Activated B cell treated with CpG ODN at 0.5 μM for 24 hours (primary cell): ENCODE measurements at places on chromosomes 2 and 18. TPM values are rescaled to one million over a fixed set of nuclear protein-coding genes. Genes with fewer than 3 reads are reported as not detected.

DNA sequence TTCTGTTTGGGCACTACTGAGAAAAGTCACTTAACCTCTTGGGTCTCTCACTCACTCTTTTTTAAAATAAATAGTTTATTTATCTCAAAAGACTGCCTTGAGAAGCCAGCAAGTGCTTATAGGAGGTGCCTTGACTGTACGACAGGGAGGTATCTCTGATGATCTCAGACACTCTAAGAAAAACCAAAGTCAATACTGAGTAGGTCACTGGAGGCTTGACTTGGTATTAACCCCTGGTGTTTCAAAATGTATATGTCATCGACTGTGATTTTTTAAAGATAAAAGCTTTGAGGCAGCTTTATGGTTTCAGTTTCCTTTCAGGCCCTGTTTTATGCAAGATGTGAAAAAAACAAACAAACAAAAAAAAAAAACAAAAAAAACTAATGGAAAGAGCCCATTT, 33.7 kb downstream of the MREG start:
- no peak for DNase-seq

DNA sequence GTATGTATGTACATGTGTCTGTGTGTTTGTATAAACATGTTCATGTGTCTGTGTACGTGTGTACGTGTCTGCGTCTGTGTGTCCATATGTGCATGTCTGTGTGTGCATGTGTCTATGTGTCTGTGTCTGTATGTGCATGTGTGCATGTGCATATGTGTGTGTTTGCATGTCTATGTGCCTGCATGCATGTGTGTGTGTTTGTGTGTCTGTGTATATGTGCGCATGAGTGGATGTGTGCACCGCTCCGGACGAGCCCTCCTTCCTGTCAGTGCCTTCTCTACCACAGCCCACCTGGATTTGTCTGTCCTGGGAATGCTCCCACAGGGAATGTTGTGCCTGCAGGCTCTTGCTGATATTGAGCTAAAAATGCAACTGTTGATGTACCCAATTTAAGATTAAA, 113.3 kb upstream of the EPC2 start:
- DNase-seq, result no peak

- DNase-seq, result no peak
These were observed 52.7 kb downstream of the SPRED2 start for GRCh38 chr2:65379721-65380171.

DNA sequence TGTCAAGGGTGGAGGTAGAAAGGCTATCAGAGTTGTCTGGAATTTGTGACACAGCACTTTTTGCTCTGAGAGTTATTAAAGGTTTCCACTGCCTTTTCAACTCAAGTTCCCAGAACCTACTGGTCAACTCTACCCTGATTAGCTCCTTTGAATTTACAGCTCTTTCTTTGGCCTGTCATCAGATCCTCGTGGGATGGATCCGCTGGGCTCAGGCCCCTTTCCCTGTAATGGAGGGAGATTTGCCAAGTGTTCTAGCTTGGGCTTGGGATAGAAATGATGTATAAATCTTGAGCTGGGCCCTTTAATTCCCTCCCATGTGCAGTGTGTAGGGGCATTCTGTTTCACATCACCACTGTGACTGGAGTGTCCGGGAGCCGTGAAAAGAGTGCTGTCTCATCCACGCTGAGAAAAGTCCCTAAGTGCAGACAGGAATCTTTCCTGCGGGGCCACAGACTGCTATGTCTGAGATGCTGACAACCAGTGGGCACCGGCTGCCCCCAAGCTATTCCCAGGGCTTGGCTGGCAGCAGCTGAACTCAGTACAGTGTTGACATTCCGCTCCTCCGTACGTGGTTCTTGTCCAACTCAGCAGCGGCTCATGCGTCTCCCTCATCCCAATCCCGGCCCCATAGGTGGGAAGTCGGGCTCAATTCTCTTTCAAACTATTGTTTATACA, 46.9 kb upstream of the ARHGAP28 start:
- no peak for DNase-seq

TXNDC2 gene
- 0.13 and 0.54 TPM in 2 replicates for total RNA-seq

GRCh38 chr2:188024811-188025210, 266.9 kb upstream of the GULP1 start:
- DNase-seq, result no peak

DNA sequence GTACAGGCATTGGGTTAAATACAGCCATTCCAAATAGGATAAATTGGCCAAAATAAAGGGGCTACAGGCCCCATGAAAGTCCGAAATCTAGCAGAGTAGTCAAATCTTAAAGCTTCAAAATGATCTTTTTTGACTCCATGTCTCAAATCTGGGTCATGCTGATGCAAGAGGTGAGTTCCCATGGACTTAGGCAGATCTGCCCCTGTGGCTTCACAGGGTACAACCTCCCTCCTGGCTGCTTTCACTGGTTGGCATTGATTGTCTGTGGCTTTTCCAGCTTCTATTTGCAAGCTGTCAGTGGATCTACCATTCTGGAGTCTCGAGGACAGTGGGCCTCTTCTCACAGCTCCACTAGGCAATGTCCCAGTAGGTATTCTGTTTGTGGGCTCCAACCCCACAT, 56.1 kb downstream of the CCDC141 start:
- no peak for DNase-seq

DNA sequence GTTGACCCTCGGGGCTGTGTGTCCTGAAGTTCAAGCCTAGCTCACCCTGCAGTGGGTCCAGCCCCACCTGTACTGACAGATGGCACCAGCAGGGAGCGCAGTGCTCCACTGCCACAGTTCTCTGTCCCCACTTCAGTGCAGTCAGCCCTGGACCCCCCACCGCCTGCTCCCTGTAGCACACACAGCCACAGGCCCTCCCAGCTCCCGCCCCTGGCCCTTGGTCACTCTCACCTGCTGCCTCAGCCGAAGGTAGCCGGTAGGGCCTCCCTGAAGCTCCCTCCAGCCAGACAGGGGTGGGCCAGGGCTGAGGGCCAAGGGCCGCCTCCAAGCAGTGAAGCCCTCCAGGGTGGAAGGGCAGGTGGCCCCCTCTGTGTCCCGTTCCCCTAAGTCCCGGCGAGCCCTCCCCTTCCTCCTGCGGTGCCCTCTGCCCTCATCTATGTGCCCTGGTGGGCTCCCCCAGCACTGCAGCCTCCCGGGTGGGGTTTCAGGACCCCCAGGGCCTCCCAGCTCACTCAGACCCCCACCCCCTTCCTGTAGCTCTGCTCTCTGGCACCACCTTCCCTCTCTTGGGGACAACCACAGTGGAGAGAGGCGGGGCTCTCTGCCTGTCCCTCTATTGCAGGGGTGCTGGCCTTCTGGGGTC, 10.8 kb upstream of the ALPP start:
- no peak for DNase-seq

GRCh38 chr2:40020997-40021396, 241.9 kb upstream of the THUMPD2 start:
- DNase-seq, result no peak

DNA sequence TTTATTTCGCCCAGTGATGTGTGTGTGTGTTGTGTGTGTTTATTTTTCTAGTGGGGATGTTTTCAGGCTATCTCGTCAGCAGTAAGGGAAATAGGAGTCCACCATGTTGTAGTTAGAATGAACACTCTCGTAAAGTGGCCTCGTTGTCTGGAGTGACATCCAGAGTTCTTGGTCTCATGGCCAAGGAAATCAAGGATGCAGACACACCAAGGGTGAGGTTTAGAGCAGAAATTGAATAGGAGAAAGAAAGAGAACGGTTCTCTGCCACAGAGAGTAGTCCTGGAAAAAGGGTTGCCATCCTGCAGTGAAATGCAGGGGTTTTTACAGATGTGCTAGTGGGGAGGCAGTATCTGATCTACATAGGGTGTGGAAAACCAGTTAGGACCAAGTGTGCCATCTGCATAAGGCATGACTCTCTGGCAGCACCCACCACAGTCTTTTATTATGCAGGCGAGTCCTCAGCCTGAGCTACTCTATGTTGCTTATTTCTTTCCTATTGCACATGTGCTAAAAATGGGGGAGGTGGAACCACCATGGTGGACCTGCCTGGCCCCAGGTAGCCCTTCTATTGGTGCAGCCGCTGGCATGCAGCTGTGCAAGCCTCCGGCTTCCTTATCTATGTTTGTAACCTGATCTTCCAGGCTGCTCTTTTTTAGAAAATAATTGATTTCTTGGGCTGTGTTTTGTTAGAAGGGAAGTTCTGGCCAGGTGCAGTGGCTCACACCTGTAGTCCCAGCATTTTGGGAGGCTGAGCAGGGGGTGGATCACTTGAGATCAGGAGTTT, 23.2 kb downstream of the RALB start:
- DNase-seq, result no peak

DNA sequence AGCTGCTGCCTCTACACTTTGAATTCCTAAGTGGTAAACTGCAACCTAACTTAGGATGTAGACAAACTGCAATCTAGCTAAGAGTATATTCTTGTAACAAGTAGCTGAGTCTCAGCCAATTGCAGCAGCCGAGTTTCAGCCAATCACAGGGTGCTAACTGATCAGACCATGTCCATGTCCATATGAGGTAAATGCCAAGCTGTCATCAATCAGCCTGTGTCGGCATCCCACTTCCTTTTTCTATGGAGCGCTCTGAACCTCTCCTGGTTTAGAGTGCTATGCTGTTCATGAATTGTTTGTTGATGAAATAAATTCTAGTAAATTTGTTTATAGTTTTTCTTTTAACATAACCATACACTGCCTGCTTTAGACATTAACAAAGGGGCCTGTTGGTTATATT, 408.8 kb downstream of the NBAS start:
- no peak for DNase-seq

RNU2-63P gene
- 9.7 and 19.5 TPM in 2 replicates for total RNA-seq

DNA sequence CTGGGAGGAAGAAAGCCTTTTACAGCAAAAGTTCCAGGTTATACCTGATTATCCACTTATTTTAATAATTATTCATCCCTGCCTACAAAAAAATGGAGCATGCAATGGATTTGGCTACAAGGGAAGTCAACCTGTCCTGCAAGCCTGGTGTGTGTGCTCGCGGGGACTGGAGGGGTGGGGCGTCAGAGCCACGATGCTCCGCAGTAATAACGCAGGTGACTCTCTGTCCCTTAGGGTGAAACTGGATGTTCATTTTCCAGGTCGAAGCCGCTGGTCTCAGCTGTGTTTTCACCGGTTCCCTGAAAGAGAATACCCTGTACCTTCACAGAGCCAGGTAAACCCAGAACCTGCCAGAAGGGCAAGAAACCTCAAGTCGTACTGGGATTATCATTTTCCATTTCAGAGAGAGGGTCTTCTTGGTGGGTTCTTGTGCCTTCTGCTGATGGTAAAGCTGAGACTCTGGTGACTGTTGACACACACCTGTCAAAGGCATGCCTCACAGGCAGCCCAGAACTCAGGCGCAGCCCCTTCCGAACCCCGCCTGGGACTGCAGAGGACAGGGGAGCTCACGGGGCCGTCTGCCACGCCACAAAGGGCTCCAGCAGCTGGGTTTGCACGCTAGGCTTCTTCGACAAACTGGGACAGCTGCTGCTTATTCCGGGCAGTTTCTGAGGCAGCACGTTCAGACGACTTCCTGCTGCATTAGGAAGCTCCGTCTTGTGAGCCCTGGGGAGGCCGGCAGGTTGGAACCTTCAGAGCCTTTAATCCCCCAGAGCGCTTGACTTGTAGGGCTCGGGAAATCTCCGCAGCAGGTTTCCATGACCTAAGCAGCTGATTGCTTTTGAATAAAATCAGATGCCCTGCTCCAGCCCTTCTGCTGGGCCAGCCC, 58.6 kb downstream of the KCNG2 start:
- no peak for DNase-seq

CTLA4 gene
- total RNA-seq, result 0.54 and 0.55 TPM in 2 replicates

ESCO1 gene
- total RNA-seq, result 18.2 and 19.6 TPM in 2 replicates

DNA sequence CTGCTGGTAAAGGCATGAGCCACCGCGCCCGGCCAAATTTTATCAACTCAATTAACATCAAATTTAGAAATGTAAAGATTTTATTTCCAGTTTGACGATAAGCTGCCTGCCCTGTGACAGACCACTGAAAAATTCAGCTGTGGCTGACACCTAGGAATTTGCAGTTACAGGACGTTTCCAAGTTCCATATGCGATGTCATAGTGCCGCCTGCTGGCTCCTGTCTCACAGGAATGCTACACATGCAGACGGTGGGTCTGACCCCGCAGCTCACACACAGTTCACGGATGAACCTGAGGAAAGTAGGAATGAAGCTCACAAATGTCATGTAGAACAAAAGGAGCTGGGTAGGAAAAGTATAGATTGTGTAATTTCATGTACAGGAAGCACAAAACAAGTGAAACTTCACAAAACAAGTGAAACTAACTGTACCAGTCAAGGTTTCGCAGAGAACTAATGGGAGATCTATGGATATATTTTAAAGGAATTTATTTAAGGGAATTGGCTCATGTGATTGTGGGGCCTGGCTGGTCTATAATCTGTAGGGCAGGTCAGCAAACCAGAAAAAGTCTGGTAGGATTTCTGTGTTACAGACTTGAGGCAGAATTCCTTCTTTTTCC, 13.2 kb upstream of the SEH1L start:
- peak; percentile 62 for DNase-seq

DNA sequence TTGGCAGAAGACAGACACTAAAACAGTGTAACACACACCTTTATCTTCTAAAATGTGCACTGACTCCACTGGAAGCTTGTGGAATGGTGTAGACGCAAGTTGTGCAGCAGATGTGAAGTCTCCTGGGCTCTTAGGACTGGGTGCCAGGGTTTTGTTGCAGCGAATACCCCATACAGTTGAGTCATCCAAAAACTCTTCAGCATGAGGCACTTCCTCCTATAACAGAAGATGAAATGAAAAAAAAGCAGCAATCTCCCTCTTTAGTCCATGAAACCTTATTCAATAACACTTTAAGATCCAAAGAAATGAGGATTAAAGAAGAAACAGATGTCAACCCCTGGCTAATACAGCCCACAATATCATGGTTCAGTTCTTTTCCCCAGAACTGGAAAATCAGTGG, 22.2 kb downstream of the BUB1 start:
- DNase-seq, result no peak

LOXHD1 gene
- not detected in 2 replicates for total RNA-seq

DNA sequence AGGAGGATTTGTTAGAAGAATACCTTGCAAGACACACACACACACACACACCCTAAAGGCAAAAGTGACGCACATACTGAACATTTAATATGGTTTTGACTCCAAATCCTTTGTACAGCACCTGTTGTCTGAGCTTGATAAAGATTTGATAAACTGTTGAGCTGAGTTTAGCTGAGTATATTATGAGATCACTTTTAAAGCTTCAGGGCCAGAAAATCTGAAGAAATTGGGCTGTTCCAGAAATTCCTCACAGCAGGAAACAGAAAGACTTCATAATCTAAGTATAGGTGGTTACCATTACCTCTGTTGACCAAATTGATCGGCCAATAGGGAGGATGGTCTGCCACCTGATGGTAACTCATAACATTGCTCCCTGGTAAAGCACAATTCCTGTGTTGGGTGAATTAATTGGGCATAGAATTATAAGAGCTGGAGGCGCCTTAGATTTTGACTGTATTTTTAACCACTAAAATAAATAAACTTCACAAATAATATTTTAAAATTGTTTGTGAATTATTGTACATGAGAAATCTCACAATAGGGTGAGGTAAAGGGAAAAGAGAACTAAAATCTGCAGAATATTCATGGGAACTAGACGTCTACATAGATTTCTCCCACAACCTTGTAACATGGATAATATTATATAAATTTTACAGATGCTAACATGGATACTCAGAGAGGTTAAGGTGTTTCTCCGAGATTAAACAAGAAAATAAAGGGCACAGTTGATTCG, 21.8 kb upstream of the RPIA start:
- no peak for DNase-seq
